NCI-H1930 (cell line): ENCODE measurements at places on chromosomes 11 and 22.

GRCh38 chr11:133966921-133967598 lies 10.3 kb upstream of the IGSF9B start:
- DNase-seq = no peak

DNA sequence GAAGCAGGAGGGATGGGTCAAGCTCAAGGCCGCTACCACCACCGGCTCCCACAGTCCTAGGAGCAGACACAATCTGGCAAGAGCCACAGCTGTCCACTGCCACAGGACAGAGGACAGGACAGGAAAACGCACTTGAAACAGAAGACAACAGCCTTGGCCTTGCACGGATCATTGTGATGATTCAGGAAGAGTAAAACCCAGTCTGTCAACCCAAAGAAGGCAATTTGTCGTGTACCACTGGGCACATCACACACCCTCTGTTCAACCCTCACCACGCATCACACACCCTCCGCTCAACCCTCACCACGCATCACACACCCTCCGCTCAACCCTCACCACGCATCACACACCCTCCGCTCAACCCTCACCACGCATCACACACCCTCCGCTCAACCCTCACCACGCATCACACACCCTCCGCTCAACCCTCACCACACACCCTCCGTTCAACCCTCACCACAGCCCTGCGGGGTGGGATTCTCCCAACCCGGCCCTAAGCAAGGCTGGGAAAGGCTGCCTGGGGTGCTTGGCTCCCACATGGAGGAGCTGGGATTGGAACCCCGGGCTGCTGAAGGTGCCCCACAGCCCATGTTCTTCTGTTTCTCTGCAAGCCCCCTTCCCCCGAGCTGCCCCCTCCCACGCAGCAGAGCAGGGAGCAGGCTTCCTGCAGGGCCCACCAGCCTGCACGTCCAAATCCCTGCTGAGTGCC lies 11.3 kb upstream of the CDC42BPG start:
- no peak for DNase-seq

GRCh38 chr11:68044898-68045351 lies 6.1 kb downstream of the TCIRG1 start:
- DNase-seq = no peak

GRCh38 chr22:44721213-44721612 lies 19.2 kb downstream of the PRR5 start:
- DNase-seq = no peak

DNA sequence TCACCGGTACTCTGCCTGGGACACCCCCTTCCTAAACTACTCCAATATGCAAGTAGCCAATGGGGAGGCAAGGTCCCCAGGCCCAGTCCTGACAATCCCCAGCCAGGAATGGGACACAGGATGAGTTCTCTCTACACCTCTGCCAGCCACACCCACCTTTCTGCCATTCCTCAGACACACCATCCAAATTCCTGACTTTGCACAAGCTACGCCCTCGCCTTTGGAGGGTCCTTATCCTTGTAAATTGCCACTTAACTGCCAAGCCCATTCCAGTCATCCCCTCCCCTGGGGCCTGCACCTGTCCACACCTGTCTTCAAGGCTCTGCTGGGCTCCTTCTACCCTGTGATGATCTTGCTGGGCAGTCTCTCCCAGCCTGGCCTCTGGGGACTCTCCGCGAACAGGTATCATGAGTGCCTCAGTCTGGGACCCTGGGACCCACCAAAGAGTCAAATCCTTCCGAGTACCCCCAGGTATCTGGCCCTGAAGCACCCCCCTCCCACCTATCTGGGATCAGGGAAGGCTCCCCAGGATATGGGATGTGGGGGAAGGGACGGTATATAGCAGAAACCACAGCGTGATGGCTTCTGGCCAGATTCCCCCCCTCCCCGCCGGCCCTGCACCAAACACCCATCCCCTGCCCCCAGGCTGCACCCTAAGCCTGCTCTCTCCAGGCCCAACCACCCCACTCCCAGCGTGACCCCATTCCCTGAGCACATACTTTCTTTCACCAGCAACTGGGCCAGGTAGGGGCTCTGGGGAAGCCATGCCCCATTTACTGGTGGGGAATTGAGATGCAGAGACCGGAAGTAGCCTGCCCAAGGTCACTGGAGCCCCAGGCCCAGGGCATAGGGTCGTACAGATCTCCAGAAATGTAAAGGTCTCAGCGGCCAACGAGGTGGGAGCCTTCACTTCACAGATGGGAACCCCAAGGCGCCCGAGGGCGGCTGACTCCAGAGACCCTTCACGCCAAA lies 806 bp downstream of the ARAP1 start:
- DNase-seq = no peak

GRCh38 chr22:17705951-17706900 lies 67.7 kb downstream of the BCL2L13 start:
- no peak for DNase-seq
